GM18507 (cell line): ENCODE measurements at places on chromosomes 12 and 14.

DNA sequence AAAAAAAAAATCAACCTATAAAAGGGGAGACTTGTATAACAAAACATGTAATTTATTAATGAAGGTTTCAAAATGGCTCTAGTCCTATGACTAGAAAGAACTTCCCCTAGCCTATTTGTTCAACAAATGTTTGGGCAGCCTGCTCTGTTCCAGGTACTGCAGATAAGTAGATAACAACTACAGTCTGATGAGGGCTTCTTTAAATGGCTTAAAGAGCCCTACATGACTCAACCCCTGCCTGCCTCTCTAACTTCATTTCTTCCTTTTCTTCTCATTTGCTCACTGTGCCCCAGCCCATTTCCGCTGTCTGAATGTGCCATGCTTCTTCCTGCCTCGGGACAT lies 21.5 kb downstream of the ALDH6A1 start:
- DNase-seq, result no peak

DNA sequence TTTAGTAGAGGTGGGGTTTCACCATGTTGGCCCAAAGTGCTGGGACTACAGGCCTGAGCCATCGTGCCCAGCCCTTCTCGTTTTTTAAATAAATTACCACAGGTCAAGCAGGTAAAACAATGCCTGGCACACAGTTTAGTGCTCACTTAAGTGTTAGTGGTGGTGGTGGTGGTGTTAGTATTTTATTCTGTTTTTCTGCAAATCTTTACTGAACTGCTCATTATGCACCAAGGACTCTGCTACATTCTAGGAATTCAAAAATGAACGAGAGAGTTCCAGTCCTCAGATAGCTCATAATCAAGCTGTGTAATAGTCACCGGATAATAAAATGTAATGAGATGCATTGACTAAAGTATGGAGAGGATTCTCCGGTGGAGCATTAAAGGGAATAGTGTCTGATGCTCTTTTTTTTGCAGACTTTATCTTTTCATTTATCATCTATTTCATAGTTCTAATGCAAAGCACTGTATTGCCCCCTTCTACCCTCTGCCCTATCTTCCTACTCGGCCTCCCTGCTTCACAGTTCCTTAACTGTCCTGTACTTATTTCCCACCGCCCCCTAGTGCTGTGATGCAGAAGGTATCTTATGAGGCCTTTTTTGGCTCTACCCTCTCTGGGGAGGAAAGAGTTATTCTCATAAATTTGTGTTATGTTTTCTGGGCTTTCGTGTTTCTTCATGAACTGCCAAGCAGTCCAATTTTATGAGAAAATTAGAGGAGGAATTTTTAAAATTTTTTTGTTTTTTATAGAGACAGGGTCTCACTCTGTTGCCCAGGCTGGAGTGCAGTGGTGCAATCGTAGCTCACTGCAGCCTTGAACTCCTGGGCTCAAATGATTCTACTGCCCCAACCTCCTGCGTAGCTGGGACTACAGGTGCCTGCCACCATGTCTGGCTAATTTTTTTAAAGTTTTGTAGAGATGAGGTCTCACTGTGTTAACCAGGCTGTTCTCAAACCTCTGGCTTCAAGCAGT lies 1.0 kb downstream of the ITFG2 start:
- DNase-seq, result peak; percentile 40

DNA sequence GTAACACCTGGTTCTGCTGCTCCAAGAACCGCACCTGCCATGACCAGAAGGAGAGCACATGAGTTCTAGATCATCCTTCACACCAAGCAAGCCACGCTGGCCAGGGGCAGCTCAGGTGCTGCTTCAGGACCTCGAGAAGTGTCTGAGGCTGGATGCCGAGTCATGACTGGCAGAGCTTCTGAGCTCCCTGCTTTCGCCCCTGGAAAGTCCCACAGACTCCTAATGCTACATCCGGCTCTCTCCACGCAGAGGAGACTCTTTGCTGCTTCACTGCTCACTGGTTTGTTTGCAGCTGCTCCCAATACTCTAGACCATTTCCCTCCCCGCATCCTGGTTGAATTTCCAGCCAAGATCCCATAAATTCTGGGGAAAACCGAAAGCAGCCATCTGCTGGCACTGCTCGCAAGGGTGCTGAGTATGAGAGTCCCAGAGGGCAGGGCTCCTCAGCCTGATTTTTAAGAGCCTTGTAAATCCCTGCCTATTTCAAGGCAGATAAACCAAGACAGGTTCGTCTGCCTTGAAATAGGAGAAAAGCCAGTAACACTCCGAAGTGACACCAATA lies 1.4 kb downstream of the KRT2 start:
- no peak for DNase-seq

DNA sequence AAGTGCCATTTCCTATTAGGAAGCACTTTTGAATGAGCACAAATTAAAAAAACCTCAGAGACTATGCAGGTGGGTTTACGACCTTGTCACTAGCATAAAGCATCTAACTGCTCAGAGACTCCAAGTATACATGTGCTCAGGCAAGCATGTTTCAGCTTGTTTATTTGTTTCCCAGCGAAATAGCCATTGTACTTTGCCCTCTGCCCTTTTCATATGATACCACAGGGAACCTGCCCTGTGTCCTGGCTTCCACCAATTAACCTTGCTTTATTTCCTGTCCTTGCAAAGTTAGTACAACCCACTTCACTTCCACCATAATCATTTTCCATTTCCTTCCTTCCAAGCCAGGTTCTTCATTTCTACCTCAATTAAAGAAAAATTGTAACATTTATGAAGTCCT lies 194.9 kb downstream of the DUSP6 start:
- no peak for DNase-seq

DNA sequence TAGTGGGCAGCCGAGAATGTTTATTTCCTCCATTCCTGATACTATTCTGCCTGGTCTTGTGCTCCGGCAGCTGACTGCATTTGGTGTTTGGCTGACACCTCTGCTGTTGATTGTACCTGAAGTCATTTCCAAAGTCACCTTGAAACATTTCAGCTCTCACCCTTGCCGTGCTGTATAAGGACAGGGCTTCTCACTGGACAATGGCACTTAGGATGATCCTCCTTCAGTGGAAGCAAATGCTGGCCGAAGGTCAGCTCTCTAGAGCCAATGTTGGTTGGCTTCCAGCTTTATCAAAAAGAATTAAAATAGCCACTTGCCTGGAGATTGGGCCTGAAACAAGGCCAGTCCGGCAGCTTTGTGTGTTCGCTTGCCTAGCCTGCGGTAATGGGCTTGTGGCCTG lies 44.0 kb downstream of the ACACB start:
- no peak for DNase-seq

- DNase-seq, result peak; percentile 9
Measured at GRCh38 chr12:69161829-69162228, 77.5 kb upstream of the CPSF6 start.

GRCh38 chr14:44170101-44170500 lies 337.0 kb downstream of the FSCB start:
- DNase-seq, result no peak

- DNase-seq, result no peak
Measured at GRCh38 chr12:66944365-66944764, 265.5 kb upstream of the GRIP1 start.

- DNase-seq, result no peak
Measured at GRCh38 chr12:123050913-123051312, 70.4 kb downstream of the ARL6IP4 start.

DNA sequence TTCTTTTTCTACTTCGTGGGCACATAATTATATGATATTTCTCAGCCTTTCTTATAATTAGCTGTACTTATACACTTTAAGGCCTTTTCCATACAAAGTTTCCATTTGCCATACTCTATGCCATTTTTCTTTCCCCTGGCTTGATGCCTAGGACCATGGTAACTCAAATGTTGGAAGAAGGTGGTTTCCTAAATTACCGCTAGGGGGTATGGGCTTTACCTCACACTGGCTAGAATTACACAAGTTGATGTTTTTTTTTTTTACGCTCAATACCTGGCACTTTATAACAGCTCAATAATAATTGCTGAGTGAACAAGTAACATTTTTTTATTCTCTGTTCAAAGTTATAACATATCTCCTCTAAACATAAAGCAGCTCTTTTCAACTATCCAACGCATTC lies 306.8 kb upstream of the LRFN5 start:
- DNase-seq, result no peak

- no peak for DNase-seq
Measured at GRCh38 chr12:105032703-105033357, 46.7 kb downstream of the NOPCHAP1 start.

DNA sequence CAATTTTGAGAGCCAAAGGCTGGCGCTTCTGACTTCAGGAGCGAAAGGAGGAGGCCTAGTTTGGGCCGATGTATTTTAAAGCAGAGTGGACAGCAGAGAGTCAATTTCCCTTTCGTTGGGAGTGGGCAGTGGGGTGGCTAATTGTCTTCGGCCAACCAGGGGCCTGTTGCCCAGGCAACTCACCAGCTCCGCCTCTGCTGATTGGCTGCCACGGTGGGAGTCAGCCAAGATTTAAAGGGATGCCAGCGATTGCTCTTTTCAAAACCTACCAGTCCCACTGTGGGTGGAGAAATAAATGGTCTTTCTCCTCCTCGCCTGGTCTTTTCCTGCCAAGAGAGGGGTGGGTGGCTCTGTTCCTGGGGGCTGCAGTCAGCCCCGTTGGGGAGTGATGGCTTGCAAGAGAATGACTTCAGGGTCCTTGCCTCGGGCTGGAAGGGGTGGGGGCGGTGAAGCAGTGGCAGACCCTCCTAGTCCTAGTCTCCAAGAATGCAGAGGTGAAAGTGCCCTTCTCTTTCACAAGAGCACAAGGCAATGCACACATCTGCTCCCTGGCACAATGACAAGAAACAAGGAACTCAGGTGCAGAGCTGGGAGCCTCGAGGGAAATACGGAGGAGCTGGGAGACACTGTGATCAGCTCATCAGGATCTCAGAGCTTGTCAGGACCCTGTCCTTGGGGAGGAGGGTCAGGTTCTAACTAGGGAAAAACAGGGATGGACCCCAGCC lies 37.7 kb downstream of the RASAL1 start:
- no peak for DNase-seq

DNA sequence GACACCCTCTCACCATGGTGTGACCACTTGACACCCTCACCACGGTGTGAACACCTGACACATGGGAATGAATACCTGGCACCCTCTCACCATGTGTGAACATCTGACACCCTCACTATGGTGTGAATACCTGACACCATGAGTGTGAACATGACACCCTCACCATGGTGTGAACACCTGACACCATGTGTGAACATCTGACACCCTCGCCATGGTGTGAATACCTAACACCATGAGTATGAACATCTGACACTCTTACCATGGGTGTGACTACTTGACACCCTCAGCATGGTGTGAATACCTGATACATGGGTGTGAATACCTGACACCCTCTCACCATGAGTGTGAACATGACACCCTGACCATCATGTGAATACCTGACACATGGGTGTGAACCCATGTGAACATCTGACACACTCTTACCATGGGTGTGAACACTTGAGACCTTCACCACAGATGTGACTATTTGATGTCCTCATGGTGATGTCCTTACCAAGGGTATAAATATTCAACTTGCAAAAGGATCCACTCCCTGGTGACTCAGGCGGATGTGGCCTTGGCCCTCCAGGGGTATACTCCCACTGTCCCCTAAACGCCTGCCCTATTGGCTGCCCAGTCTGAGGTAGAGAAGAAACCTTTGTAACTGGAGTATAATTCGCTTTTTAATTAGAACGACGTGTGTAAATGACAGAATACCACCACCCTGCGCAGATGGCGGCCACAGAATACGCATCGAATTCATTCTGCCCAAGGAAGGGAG lies 29.1 kb downstream of the RFLNA start:
- DNase-seq, result no peak

DNA sequence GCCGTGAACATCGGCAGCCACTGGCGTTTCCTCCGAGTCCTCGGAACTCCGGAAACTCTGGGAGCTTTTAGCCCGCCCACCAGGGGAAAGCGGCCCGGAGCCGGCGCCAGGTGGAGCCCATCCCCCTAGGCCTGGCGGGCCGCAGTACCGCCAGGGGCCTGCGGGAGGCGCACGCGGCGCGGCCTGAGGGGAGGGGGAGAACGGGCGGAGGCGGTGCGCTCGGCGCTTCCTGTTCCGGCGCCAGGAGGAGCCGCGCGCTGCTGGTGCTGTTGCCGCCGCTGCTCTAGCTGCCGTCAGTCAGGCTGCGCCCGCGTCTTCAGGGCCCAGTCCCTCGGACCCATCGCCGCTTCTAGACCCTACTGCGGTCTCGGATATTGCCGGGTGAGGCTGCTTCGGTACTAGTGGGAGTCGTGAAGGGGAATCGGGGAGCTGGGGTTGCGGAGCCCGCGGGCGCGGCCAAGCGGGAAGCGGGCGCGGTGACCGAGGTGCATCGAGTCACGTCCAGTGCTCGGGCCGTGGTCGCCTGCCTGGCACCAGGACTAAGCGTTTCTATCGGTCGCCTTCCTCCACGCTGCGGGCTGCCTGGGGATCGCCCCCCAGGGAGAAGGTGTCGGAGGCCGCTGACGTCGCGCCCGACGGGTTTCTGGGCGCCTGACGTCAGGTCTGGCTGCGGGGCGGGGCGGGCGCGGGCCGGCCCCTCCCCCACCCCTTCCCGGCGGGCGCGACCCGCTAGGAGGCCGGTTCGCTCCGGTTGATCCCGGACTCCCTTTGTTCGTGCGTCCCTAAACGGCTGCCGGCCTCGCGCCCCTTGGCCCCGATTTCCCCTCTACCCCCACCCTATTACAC lies at the start of gene MAPK1IP1L:
MAPK1IP1L (plus strand) TSS at position 225 of the 846 bp plus-strand sequence. CDS start 10,037 bp downstream, outside the sequence.
- DNase-seq, result peak; percentile 90

DNA sequence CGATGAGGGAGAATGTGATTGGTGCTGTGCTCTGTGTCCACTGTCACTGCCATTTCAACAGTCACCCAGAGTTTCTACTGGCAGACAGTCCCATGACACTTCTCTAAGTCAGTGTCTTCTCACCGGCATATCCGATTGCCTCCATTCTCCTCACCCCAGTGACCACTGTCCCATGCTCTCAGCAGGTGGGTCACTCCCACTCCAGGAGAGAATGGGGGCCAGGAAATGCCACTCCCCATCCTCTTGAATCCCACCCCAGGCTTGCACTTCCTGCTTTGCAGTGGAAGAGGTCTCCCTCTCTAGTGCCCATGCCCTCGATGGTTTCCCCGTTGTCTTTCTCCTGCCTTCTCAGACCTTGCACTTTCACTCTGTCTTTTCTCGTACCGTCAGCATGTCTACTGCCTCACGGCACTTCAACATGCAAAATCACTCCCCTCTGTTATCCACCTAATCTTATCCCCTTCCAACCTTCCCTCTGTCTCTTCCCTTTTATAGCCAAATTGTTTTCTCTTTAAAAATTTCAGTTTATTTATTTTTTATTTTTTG lies 2.2 kb upstream of the EP400 start:
- no peak for DNase-seq
